ENCODE measurements at places on chromosomes 6 and 20. TPM values are rescaled to one million over a fixed set of nuclear protein-coding genes. Genes with fewer than 3 reads are reported as not detected.
A peak's percentile ranks its signal among the peaks of the same experiment; 100 is the strongest.

DNA sequence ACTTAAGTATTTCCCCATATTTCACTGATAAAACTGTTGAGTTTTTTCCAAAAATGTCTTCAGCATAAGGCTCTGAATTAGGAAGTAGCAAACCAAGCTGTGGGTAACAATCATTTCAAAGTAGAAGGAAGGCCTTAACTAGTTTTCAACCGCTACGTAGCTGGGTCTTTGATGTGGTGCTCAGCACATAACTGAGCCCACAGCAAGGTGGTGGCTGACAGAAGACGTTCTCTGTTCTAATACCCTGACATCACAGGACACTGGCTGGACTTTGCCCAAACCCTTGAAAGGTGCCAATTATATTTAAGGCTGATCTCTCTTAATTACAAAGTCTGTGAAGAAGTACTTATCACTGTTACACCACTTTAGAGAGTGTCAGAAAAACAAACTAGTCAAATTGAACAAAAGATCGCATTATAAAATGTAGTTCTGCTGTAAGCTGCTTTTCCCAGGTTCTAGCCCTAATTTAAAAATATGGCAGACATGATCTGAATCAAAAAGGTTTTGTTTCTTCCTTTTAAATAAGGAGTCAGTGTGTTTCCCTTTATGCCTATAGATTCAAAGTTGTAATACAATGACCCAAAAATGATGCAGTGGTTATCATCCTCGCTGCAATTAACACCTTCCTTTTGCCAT is 26.7 kb downstream of the MAN1A1 start:
- no peaks in the 10 kb centered on the region for H3K36me3 ChIP-seq
- H3K27ac ChIP-seq, result no peak overlapping the region
- no peak for DNase-seq

GRCh38 chr6:158856261-158856660 is 37.1 kb upstream of the EZR start:
- H3K36me3 ChIP-seq, result no peaks in the 10 kb centered on the region
- peaks cover 1% of the 10 kb centered on the region for H3K27me3 ChIP-seq
- H3K4me3 ChIP-seq, result no peak overlapping the region
- no peak for DNase-seq
- peak overlapping the region; percentile 42 for H3K27ac ChIP-seq
- peaks cover 6% of the 10 kb centered on the region for H3K4me1 ChIP-seq

GFOD1 gene
- total RNA-seq, result 3.4 TPM

C6orf52 gene
- total RNA-seq, result not detected

DNA sequence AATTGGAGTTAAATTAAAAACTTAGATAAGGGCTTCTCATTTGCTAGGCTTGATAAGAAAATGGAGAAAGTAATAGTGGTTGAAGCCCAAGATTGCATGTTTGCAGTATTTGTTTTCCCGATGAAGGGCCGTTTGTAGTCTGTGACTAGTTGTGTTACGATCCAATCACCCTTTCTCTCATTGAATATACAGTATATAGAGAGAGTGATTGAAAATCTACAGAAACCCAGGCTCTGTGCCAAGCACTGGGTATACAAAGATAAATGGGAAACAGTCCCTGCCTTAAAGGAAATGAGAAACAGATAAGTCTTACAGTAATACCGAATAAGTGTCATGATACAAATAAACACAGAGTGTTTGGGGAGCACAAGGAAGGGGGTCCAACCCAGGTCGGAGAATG is 55.2 kb upstream of the CDKAL1 start:
- peaks cover 46% of the 10 kb centered on the region for H3K36me3 ChIP-seq
- no peaks in the 10 kb centered on the region for H3K4me1 ChIP-seq
- peaks cover 2% of the 10 kb centered on the region for H3K27me3 ChIP-seq
- DNase-seq, result no peak

DNA sequence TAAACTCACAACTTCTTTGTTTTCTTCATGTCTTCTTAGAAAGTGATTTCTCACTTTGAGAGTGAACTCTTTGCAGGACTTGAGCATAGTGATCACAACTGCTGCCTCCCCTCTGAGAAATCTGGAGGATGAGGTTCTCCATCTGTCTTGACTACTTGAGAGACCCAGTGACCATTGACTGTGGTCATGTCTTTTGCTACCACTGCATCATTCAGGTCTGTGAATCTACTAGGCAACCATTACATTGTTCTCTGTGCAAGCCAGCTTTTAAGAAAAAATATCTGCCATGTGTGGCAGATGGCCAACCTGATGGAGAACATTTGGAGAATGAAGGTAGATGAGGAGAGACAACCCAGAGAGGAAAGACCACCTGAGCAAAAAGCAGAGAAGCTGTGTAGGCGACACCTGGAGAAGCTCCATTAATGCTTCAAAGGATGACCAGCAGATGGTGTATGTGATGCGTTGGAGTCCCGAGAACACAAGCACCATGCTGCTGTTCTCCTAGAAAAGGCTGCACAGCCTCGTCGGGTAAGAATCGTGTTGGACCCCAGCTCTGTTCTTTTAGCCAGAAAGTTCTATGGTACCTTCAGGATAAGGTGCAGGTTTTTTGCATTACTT is 25.1 kb upstream of the TRIM26 start:
- H3K36me3 ChIP-seq, result no peaks in the 10 kb centered on the region
- peaks cover 22% of the 10 kb centered on the region for H3K27me3 ChIP-seq
- no peak overlapping the region for H3K4me3 ChIP-seq
- no peak overlapping the region for H3K27ac ChIP-seq

GRCh38 chr20:57287901-57288300 is 21.5 kb upstream of the BMP7 start:
- peaks cover 57% of the 10 kb centered on the region for H3K27me3 ChIP-seq
- no peak overlapping the region for H3K4me3 ChIP-seq
- no peaks in the 10 kb centered on the region for H3K36me3 ChIP-seq
- DNase-seq, result no peak
- H3K27ac ChIP-seq, result no peak overlapping the region
- no peaks in the 10 kb centered on the region for H3K4me1 ChIP-seq

- peaks cover 4% of the 10 kb centered on the region for H3K4me1 ChIP-seq
- no peak overlapping the region for H3K27ac ChIP-seq
- no peaks in the 10 kb centered on the region for H3K27me3 ChIP-seq
- no peak overlapping the region for H3K4me3 ChIP-seq
- no peak for DNase-seq
- no peaks in the 10 kb centered on the region for H3K36me3 ChIP-seq
These were observed 550.5 kb upstream of the MARCKS start for GRCh38 chr6:113306552-113307145.

DNA sequence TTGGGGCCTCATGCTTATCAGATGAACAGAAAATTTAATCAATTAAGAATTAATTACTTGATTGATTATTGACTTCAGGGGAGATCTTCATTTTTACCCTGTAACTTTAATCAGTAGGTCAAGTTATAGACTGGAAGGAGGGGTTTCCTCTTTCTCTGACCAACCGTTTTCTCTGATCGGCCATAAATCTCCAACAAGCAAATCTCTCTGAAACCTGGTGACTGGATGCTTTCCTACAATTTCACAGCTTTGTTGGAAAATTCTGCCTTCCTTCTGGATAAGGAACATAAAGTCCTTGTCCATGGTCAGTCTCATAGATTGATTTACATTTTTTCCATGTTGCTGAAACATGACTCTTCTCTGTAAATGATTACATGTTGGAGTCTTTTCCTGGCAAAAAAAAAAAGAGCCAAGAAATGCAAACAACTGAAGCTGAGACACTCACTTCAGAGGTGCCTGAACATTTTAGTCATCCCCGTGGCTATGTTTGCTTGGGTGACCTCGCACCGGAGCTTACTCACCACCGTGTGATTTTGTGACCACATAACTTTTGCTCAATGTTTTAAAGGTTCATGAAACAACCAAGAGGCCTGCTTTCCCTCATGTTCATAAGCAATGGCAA is 31.0 kb downstream of the IRF4 start:
- peak; percentile 76 for DNase-seq
- peaks cover 10% of the 10 kb centered on the region for H3K27me3 ChIP-seq
- H3K4me1 ChIP-seq, result peaks cover 10% of the 10 kb centered on the region
- H3K36me3 ChIP-seq, result peaks cover 6% of the 10 kb centered on the region
- H3K4me3 ChIP-seq, result no peak overlapping the region

DNA sequence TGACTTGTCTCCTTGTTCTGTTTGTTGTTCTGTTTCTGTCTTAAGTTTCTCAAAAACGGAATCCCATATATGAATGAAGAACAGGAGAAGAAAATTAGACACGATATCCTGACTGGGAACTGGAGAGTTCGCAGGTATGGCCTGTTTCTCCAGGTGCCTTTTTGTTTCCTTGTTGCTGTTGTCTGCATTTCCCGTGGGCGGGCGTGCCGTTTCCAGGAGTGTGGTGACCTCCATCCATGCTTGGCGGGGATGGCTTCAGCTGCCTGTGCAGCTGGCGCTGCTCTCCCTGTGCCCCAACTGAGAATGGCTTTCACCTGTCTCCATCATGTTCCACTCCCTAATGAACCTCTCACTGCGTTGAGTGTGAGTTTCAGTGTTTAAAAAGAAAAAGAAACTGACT is 4.4 kb downstream of the PNLDC1 start:
- H3K36me3 ChIP-seq, result no peaks in the 10 kb centered on the region
- H3K4me1 ChIP-seq, result no peaks in the 10 kb centered on the region
- H3K27ac ChIP-seq, result no peak overlapping the region
- H3K4me3 ChIP-seq, result no peak overlapping the region

DNA sequence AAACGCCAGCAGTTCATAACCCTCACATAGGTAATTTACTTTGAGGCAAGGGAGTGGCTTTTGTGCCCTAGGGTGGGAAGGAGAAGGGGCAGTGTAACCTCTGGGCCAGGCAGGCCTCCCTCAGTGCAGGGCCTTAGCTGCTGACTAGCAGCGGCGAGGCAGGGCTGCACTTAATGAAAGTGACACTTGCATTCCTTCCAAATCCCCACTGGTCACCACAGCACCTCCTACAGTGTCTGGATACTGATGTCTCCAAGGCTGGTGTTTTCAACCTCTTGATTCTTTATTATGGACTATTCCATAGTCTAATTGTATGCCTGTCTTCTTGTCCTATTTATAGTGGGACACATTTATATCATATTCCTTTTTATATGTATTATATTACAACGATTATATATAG is 152.7 kb downstream of the LY86 start:
- no peak for DNase-seq
- no peaks in the 10 kb centered on the region for H3K36me3 ChIP-seq
- no peak overlapping the region for H3K4me3 ChIP-seq

GRCh38 chr20:31908016-31908415 is 37.6 kb downstream of the TTLL9 start:
- DNase-seq, result no peak
- H3K36me3 ChIP-seq, result no peaks in the 10 kb centered on the region
- peaks cover 23% of the 10 kb centered on the region for H3K27me3 ChIP-seq
- H3K27ac ChIP-seq, result no peak overlapping the region

SYNGAP1 gene
- 14.4 TPM for total RNA-seq

DNA sequence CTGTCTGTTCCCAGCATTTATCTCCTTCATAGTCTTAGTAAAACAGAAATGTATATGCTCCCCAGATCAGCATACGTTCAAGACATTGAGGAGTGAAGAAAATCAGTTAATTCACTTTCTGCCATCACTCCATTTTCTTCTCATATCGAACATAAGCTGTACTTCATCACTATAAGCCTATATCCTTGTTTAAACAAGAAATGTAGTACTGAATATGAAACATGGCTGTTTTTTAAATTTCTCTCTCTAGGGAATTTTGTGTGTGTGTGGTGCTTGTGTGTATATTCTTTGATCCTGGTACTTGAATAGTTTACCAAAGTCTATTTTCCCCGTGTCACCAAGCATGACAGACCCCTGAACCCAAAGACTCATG is 107.1 kb downstream of the HFE start:
- peaks cover 32% of the 10 kb centered on the region for H3K4me1 ChIP-seq
- peaks cover 34% of the 10 kb centered on the region for H3K27me3 ChIP-seq
- no peak for DNase-seq
- peak overlapping the region; percentile 98 for H3K27ac ChIP-seq

- peaks cover 32% of the 10 kb centered on the region for H3K4me1 ChIP-seq
- peak overlapping the region; percentile 67 for H3K27ac ChIP-seq
- peak overlapping the region; percentile 86 for H3K4me3 ChIP-seq
- no peaks in the 10 kb centered on the region for H3K36me3 ChIP-seq
- DNase-seq, result peak; percentile 80
- H3K27me3 ChIP-seq, result no peaks in the 10 kb centered on the region
These were observed 21.7 kb upstream of the RANBP9 start for GRCh38 chr6:13733178-13733887.

DNA sequence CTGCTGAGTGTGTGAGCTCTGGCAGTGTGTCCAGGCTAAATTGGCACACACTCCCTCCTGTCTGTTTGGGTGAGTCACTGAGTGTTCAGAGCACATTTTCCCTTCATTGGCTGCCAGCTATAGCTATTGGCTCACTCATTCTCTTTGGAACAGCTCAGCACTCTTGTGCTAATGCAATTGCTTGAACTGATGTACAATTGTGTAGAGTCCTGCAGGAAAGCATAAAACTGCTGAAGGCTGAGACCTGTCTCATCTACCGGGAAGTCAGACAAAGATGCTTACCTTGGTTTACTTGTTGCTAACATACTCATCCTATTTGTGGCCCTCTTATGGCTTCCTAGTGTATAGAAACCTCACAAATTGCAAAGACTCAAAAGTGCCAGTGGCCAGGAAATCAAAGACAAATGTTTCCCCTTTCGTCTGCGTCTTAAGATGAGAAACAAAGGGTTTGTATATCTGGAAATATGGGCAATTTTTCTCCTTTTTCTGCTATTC is 351.0 kb downstream of the BCKDHB start:
- peak overlapping the region; percentile 36 for H3K4me3 ChIP-seq
- H3K36me3 ChIP-seq, result no peaks in the 10 kb centered on the region
- DNase-seq, result peak; percentile 93
- peak overlapping the region; percentile 56 for H3K27ac ChIP-seq
- H3K27me3 ChIP-seq, result no peaks in the 10 kb centered on the region

DIDO1 gene
- total RNA-seq, result 34.4 TPM

FAM209B gene
- not detected for total RNA-seq

DBNDD2 gene
- 18.5 TPM for total RNA-seq

DNA sequence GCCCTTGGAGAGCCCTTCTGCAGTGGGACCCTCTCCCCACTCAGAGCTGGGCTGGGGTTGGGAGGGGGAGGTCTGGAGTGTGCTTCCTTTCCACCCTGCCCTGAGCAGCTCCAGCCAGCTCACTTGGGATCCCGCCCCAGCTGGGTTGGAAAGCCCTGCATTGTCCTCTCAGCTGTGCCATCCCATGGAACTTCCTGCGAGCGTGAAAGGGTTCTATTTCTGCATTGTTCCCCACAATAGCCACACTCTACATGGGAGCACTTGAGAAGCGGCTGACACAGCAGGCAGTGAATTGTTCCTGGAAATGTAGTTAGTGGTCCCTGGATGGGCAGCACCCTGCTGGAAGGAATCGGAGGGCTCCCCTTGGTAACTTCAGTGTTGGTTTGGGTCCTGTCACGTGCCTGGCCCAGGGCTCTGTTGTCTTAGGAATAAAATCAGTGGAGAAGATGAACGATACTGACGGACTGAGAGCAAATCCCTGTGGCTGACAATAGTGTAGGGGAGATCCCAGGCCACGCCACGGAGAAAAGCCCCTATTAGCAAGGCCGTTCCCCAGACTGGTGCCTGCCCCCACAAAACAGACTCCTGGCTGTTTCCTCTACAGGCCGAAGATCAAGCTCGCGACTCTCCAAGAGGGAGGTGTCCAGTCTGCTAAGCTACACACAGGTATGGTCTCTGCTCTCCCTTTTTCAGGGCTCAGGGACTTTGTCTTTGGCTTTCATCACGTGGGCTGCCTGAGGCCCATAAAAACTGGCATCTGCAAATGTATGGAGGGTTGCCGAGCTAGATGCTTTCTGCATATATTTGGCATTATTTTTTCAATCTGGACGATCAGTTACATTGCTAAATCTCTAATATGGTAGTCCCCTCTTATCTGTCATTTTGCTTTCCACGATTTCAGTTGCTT is 18.8 kb downstream of the DNMT3B start:
- peaks cover 11% of the 10 kb centered on the region for H3K4me1 ChIP-seq
- no peak for DNase-seq
- peaks cover 2% of the 10 kb centered on the region for H3K27me3 ChIP-seq
- no peaks in the 10 kb centered on the region for H3K36me3 ChIP-seq
- no peak overlapping the region for H3K27ac ChIP-seq
- H3K4me3 ChIP-seq, result no peak overlapping the region

Data from HFFc6 (cell line).